ENCODE measurements at places on chromosomes 2 and 18.

DNA sequence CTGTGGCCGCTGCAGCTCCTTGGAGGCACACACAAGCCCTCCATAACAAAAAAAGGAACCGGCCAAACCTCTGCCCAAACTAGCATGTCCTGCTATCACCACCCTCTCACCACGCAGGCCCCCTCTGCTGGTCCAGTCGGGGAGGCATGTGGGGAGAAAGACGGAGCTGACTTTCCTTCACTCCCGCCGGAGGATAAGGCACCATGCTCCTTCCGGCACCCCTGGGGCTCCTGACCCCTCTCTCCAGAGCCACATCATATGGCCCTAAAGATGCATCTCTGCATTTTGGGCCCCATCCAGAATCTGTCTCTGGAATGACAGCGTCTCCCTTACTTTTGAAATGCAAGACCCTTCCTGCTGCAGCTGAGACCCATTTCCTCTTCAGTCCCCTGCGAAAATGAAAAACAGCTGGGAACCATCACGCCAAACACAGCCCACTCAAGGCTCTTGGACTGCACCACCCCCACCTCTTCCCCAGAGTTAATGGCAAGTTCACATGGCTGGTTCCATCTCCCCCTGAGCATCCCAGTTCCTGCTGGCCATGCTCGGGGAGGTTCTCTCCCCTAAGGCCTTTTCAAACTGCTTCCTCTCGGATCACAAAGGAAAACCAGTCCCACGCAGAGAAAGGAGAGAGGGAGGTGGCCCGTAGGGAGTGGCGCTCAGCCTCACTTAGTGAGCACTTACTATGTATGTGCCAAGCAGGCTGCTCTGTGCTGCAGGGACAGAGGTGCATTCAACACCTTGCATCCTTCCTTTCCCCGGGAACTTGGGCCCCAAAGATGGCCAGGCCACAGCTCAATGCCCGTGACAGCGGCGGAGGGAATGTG is 35.2 kb upstream of the MLPH start:
- peak; percentile 56 for DNase-seq

DNA sequence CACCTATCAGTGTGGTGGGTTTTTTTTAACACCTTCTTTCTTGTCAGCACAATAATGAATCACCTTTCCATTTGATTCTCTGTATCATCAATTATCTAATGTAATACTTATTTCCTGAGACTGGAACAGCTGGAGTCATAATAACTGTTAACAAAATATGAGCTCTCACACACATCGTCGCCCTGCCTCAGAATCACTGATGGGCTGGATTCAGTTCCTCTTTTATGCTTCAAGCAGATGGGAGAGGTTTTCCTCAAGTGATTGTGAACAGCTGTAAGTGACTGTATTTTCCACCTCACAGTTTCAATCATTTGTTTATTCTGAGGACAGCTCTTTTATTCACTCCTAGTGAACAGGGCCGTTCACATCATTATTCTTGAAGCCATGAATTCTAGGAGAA is 330.2 kb downstream of the DSC3 start:
- DNase-seq: no peak

- DNase-seq: peak; percentile 71
These were observed 282.7 kb downstream of the EPHA4 start for GRCh38 chr2:221289389-221289788.

DNA sequence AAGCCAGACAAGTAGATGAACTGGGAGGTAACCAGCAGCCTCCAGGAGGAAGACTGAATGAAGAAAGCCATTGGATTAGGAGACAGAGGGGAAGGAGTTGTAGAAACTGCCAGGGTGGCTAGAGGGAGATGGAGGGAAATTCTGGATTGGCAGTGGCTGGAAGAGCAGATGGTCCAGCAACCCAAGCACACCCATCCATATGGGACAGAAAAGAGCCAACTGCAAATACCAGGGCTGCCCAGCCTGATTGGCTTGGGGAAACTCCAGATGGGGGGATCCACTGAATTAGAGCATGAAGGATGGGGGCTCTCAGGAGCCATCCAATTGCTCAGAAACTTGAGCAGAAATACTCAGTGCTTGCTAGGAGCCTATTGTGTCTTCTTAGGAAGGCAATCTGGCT is 173.5 kb upstream of the EPB41L3 start:
- DNase-seq: no peak

GRCh38 chr2:54466870-54467269 is 10.7 kb downstream of the SPTBN1 start:
- no peak for DNase-seq

DNA sequence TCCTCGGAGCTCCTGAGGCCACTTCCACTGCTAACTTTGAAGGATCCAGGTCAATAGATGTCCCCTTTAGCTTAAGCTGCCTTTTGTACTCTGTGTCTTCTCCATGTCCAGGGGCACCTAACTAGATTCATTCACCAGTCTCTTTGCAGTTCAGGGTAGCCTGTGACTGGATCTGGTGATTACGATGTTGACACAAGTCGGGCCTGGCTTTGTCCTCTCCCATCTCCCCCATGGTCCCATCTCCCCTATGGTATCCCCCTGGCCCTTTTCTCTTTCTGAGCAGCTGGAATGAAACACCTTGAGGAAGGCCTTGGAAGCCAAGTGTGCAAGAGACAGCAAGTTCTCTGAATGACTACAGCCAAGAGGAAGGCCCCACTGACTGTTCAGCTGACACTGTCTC is 417.9 kb upstream of the SMIM21 start:
- no peak for DNase-seq

DNA sequence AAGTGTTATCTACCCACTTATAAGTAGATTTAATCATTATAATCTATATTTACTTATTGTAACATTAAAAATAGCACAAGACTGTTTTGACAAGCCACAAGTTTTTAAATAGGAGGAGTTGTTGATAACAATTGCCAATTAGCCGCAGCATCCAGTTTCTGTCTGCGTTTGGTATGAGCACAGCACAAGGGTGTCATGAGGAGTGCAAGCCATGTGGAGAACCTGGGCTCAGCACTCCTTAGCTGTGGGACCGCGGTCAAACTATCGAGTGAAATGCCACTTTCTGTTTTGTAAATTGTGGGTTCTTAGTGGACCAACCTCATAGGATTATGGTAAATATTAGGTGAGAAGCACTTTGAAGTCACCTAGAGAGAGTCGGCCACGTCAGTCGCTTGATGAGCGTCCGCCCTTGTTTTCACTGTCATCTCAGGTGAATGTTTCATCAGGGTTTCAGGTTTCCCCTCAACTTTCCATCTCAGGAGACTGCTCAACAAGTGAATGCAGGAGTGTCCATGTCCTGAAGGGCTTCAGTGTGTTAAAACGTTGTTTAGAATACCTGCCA is 294.5 kb downstream of the ZNF407 start:
- no peak for DNase-seq

GRCh38 chr2:55061523-55062344 is 11.5 kb upstream of the RTN4 start:
- no peak for DNase-seq

- no peak for DNase-seq
These were observed 6.1 kb upstream of the NR4A2 start for GRCh38 chr2:156338578-156338977.

DNA sequence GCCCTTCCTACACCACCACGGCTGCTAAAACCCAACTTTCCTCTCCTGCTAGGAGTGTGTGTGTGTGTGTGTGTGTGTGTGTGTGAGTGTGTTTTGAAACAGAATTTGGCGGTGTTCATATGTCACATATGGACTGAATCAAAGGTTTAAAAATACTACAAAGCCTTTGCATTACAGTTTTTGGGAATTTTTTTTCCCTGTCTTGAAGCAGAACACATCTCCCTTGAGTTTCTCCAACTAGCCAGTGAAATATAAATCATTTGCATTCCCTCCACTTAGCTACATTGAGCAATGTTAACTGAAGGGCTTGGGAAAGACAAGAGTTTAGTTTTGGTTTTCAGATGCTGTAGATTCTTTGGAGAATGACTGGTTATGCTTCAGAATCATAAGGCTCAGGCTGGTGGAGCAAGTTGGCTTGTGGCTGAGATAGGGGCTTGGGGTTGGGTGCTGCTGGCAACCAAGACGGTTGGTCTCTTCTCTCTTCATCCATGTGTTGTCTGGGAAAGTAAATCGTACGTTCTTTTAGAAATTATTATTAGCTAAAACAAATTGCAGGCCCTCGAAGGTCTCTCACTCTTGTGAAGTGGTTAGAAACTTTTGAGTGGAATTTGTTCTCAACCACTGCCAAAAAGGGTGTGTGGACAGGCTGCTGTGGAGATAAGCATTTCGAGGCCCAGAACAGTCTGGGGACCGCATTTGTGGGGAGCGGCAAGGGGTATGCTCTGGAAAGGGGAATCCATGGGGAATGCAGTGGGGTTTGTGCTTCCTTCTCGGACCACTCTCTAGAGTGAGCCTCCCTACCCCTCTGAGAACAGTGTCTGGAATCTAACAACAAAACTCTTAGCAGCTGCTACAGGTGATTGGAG is 1.4 kb downstream of the NRP2 start:
- DNase-seq: no peak

- DNase-seq: no peak
These were observed 13.2 kb upstream of the LRRFIP1 start for GRCh38 chr2:237614151-237614720.

DNA sequence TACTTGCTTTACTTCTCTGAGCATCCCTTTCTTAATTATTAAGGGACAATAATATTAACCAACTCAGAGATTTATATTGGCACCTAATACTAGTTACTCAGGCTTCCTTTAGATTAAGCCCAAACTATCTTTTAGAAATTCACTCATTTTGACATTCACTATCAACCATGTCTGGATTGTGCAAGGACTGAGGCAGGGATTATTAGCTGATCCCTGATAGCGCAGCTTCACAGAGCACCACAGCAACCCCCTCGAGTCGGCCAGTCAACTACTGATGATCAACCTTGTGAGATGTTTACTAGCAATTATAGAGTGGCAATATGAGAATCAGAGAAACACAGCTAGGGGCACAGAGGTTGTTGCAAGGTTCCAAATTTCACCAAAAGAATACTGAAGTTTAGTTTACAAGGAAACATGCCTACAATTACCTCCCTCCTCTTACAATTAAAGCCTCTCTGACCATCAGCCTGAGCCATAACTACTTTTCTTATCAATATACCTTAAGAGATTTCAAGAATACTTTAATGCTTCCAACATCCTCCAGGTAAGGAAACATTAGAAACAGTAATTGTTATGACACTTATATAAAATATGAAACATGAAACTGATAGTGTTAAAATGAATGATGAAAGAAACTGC is 191.6 kb downstream of the TCF4 start:
- DNase-seq: peak; percentile 62

GRCh38 chr2:70901227-70902066 is 34.3 kb upstream of the ATP6V1B1 start:
- peak; percentile 62 for DNase-seq

- peak; percentile 23 for DNase-seq
These were observed 21.7 kb downstream of the KIAA1328 start for GRCh38 chr18:36850527-36851201.

All from A673 (cell line).